Activated naive CD4-positive, alpha-beta T cell treated with anti-CD3 and anti-CD28 coated beads, Interleukin-2, amount 50 U/mL, for 72 hours (primary cell): ENCODE measurements at places on chromosomes 1 and 21.

DNA sequence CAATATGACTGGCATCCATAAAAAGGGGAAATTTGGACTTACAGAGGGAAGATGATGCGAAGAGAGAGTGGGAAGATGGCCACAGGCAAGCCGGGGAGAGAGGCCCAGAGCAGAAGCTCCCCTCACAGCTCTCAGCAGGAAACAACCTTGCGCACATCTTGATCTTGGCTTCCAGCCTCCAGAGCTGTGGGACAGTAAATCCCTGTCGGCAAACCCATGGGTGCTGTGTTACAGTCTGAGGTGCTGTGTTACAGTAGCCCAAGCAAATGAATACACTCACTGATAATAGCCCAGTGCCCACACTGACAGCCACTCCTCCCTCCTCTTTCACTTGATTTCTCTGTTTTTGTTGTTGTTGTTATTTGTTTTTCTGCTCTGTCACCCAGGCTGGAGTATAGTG lies 22.4 kb downstream of the CDCA8 start:
- no peak for DNase-seq

DNA sequence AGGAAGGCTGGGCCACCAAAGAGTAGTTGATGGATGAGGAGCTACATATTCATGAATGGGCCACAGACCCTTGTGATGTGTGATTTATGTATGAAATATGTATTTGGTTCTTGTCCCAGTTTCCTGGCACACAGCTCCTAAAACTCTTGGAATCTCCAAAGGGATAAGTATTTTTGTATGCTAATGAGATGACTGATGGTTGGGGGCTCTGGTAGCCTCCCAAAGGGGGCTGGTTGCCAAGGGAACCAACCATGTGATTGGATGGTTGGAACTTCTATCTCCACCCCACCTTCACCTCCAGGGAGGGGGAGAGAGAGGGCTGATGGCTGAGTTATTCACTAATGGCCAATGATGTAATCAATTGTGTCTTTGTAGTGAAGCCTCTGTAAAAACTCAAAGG lies 77.1 kb downstream of the ZNF281 start:
- no peak for DNase-seq

DNA sequence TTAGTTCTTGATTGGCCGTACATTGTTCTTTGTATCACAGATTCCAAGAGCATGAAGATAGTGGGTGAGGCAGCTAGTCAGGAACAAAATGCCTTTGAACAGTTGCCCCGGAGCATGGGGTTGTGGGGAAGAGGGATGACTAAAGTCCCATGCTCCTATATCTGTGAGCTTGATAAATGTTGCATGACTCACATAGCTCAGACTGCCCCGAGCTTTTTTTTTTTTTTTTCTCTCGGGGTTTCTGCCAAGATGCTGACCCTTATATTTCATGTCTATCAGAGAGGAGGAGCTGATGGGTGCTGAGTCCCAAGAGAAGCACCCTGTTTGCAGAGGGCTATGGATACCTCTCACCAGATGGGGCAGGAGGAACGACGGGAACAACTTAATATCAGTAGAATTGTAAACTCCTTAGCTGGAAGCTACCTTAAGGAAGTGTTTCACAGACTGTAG lies 40.6 kb downstream of the SRRM1 start:
- no peak for DNase-seq

- DNase-seq: no peak
Observed at GRCh38 chr1:40270152-40270834, 12.3 kb downstream of the ZMPSTE24 start.

DNA sequence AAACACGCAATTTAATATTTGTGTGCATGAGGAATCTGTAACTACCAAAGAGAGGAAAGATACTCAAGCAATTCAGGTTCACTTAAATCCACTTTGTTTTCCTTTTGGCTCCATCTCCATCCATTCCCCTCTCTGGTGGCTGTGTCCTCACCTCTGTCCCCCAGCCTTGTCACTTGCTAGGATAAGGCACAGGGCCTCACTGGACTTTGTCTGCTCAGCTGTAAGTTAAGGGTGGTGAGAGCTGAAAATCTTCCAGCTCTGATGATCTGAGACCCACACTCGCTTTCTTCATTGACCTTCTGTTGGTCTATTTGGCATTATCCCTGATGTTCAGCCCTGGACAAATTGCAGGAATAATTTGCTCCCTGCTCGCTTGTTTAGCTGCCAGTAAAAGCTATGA lies 56.5 kb downstream of the RHOU start:
- no peak for DNase-seq

DNA sequence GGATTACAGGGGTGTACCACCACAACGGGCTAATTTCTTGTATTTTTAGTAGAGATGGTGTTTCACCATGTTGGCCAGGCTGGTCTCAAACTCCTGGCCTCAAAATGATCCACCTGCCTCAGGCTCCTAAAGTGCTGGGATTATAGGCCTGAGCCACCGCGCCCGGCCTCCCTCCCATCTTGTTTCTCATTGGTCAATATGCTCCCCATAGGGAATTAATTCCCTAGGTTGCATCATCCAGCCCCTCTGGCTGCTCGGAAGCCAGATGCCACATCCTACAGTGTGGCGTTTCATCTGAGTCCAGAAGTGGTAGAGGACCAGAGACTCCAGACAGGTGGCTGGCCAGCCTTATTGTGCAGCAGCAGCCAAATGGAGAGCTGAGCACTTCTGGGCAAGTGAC lies 11.5 kb upstream of the VASH2 start:
- DNase-seq: no peak

DNA sequence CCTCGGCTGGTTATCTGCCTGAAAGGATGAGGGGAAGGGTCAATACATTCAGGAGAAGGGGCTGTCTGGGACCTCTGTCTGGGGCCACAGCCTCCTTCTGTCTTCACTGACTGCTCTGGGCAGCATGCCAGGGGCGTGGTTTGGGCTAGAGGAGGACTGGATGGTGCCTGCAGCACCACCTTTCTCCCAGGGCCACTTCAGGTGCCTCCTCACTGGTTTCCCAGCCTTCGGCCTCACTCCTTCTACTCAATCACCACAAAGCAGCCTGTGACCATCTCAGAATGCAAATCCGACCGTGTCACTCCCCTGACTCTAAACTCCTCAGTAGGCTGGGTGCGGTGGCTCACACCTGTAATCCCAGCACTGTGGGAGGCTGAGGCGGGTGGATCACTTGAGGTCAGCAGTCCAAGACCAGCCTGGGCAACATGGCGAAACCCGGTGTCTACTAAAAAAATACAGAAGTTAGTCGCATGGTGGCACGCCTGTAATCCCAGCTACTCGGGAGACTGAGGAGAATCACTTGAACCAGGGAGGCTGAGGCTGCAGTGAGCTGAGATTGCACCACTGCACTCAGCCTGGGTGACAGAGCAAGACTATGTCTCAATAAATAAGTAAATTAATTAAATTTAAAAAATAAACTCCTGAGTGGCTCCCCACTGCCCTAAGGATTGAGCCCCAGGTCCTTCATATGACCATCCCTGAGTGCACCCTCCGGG lies 50.1 kb upstream of the ECE1 start:
- no peak for DNase-seq

GRCh38 chr1:94209982-94210381 lies 27.4 kb downstream of the ARHGAP29 start:
- DNase-seq: no peak

GRCh38 chr1:55375617-55376258 lies 160.6 kb upstream of the USP24 start:
- peak; percentile 57 for DNase-seq

DNA sequence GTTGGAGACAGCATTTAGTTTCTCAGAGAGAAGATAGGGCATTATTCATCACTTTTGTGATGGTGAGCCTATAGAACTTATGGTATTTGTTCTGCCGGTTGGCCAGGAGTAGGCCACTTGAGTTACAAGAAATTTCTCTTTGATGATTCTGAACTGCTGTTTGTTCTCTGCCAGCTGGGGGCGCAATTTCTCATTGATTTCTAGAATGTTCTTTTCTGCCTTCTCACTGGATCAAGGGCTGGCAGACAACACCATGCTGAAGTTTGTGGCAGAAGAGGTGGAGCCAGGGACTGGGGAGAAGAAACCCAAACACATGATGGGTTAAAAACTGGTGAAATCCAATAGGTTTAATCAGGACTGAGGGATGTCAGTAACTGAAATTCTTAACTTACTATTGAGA lies 360.6 kb downstream of the FAM72C start:
- DNase-seq: no peak

DNA sequence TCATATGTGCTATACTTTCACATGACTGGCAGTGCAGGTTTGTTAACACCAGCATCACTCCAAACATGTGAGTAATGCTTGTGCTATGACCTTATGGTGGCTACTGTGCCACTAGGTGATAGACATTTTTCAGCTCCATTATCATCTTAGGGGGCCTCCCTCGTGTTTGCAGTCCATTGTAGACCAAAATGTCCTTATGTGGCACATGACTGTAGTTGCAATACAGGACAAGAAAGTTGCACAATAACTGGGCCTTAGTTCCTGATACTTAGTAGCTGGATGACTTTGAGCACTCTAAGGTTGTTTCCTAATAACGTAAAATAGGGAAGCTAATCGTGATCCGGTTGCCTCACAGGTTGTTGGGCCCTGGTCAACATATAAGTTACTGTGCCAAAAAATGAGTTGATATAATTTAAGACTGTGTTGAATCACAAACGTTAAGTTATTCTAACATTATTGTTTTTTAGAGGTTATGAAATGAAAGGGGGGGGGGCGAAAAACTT lies 511 bp upstream of the SNX27 start:
- DNase-seq: no peak

- DNase-seq: peak; percentile 11
Observed at GRCh38 chr1:119987112-119987511, 82.3 kb downstream of the NOTCH2 start.

DNA sequence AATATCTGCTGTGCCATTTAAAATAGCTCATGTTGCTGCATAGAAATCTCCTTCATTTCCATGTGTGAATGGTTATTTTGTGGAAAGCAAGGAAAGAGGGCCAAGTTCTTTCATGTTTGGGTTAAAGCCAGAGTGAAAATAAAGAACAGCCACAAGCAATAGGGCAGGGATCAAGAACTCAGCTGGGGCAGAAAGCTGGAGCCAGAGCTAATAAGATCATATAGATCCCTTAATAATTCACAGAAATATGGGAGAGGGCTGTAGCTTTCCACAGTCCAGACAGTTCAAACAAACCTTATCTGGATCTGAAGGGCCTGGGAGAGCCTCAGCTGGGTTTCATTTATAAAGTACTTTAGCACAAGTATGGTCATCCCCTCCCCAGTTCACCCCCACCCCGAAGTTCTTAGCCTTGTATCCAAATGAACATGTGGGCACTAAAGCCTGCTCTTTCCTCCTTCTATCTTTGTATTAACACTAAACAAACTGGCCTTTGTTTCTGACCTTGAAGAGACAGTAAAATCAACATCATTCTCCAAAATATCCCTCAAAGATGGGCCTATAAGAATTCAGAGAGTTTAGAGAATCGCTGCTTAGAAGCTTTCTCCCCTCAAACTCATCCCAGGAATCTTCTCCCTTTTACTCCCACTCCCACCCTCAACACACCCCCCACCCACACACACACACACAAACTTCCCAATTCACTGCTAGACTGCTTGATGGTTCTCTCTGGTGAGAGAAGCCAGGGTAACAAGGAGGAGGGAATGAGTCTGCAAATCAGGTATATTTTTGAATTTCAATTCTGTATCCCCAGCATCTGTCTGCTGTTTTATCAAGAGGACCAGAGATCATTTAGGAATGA lies 41.7 kb downstream of the UTP25 start:
- no peak for DNase-seq

- no peak for DNase-seq
Observed at GRCh38 chr1:200862713-200863415, 9.9 kb upstream of the GPR25 start.

- no peak for DNase-seq
Observed at GRCh38 chr1:168031627-168032026, 94.8 kb upstream of the MPC2 start.

DNA sequence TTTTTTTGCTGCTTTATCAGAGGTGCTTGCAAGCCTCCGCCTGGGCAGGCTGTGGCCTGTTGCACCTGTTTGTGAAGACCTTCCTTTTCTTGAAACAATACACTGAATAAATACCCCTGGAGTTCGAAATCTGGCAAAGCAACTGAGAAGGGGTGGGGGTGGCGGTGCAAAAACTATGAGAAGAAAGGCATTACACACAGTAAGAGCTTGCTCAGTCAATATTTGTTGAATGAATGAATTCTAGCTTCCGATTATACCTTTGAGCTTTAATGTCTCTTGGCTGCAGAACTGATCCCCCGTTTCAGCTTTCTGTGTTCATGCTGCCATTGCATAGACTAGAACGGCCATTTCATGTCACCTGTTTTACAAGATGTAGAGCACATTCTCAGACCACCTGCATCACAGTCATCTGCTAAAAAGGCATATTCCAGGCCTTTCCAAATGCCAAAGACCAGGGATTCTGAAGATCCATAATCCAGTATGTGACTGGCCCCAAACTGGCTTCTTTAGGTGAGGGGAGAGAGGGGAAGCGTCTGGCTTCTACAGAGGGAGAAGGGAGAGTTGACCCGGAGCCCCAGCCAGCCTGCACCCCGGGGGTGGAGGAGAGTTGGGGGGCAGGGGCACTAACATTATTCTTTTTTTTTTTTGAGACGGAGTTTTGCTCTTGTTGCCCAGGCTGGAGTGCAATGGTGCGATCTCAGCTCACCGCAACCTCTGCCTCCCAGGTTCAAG lies 111.5 kb downstream of the ETS2 start:
- DNase-seq: no peak

DNA sequence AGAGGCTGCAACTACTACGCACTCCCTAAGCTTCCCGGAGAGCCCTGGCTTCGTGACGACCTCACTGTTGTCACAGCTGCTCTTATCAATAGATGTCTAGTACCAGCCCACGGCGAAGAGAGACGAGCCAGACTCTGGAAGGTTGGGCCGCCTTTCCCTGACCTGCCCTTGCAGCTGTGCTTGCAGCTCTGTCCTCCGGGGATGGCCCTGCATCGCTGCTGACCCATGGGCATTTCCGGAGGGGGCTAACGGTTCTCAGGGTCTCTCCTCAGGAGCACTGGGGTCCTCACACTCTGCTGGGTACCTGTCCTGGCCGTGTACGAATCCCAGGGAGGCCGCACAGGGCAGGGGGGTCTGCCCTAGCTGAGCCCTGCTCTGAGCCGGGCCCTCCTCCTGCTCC lies 93.8 kb upstream of the COL6A1 start:
- DNase-seq: no peak

- DNase-seq: no peak
Observed at GRCh38 chr1:86696522-86696921, 7.9 kb upstream of the SH3GLB1 start.

DNA sequence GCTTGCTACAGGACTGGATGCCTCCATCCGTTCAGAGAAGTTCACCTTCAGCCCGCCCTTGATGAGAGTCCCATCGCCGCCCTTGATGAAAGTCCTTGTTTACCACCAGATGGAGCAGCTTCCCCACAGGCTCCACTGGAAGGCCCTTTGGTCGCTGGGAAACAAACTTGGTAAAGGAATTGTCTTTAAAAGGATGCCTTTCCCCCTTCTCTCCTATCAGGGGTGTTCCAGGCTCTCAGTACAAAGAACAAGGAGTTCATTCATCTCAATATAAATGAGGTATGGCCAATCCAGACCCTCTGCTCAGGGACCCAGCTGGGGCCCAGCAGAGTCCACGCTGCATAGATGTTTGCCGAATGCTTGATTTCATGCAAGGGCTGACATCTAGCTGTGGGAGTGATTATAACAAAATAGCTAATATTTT lies 50.8 kb downstream of the CAPN9 start:
- DNase-seq: no peak
